ENCODE measurements at places on chromosomes 2 and 18.

DNA sequence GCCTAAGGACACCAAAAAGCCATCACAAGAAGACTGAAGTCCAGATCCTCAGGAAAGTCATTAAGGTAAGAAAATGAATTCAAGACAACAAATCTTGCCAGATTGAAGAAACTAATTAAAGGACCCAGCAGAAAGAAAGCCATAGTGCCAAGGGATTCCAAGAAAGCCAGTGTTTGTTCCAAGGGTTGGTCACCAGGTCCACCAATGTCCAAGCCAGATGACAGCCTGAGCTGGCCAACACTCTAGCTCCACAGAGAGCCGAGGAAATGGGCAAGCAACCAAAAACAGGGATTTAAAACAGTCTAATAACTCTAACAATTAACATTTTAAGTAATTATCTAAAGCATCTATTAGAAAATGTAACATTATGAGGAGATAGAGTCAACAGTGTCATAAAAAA, 49.2 kb downstream of the DNER start:
- DNase-seq = no peak

DNA sequence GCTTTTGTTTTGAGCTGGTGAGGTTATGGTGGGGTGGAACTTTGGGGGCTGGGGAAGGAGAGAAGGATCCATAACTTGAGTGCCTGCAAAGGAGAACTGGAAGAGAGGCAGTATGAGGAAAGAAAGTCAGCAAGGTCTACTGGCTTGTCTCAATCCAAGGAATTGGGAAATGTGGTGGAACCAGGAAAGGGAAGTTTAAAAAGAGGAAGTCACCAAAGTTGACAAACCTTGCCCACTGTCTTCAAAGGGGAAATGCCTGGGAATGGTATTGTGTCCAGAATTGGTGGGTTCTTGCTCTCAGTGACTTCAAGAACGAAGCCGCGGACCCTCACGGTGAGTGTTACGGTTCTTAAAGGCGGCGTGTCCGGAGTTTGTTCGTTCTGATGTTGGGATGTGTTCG, 304.1 kb upstream of the FAM98A start:
- no peak for DNase-seq

GRCh38 chr18:36454245-36454644, 156.7 kb downstream of the FHOD3 start:
- DNase-seq = no peak

- no peak for DNase-seq
Measured at GRCh38 chr2:26526589-26526988, 48.7 kb upstream of the OTOF start.

- no peak for DNase-seq
Measured at GRCh38 chr2:110205660-110206455, 1.0 kb upstream of the NPHP1 start.

- DNase-seq = no peak
Measured at GRCh38 chr2:68428746-68429145, 38.3 kb downstream of the FBXO48 start.

DNA sequence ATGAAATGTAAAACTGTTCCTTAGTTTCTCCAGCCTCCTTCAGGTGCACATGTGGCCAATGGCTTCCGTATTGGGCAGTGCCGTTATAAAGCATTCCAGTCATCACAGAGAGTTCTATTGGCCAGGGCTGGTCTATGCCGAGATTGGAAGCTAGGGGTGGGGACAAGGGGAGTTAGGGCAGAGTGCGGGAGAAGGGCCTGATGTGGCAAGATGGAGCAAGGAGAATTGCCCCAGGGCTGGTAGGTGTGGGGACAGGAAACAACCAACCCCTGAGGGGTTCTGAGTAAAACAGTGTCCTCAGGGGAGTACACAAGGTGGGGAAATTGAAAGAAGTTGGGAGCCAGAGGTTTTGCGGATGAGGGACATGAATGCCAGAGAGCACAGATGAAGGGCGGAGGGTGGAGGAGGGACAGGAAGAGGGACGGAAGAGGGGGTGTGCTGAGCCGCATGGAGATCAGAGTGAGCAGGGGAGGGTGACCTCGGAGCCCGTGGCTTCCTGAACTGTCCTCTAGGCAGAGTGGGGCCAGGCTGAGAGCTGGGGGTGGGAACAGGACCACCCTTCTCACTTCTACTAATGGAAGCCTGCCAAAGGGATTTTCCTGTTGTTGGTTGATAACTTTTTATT, 9.1 kb upstream of the ATP6V1C2 start:
- DNase-seq = no peak

DNA sequence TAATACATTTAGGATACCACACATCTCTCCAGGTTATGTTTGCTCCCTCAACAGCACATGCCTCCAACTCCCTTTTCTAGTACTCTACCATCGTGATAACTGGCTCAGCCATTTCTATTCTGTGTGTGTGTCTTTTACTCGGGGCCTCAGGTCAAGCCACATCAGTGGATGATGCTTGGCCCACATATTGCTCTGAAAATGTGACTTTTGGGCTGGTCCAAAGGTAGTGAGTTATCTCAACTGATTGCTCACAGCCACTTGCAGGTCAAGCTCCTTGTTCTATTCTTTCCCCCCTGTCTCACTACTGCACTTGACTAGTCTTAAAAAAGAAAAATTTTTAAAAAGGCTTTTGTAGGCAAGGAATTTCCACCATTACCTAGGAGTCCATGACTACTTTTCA, 5.5 kb downstream of the DSG4 start:
- no peak for DNase-seq

DNA sequence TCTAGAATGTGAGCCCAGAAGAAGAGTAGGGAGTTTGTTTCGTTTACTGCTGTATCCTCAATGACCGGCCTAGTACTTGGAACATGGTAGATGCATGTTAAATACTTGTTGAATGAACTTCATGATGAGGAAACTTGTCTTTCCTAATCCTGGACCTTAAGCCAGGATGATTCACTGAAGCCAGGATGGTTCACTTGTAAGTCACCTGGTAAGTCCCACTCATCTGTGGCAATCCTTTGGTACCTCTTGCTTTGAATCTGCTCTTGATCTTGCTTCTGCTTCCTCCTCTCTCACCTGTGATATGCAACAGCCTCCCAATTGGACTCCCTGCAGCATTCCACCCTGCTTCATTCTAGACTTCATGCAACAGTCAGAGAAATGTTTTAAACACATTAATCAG, 43.6 kb downstream of the QPCT start:
- no peak for DNase-seq

DNA sequence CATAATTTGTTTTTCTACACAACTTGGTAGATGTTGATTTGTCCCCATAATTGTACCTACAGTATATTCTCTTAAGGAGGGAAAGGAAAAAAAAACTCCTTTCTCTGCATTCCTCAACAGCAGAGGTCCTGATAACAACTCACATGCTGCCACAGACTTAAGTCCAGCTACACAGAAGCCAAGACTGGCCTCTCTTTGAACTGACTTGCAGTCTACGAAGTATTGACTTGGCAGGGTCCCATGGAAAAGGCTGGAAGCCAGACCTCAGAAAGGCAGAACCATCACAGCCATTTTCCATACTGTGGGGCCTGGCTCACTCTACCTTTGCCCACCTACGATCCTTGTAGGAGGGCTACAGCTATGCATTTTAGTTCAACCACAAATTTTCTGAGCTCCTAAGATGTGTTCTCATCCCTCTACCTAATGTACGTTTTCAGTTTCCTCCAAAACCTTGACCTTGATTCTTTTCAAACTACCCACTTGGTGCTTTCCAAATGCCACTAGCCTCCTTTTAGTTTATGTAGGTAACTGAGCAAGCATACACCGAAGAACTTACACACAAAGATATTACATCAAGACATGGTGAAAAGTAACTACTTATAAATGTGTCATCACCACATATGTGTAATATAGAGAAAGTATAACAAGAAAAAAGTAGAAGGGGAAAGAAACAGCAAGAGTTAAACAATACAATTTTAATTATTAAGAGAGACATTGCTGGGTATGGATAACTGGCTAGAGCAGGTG, 12.2 kb downstream of the LONRF2 start:
- no peak for DNase-seq

- DNase-seq = no peak
Measured at GRCh38 chr2:24875272-24875671, 44.8 kb downstream of the ADCY3 start.

DNA sequence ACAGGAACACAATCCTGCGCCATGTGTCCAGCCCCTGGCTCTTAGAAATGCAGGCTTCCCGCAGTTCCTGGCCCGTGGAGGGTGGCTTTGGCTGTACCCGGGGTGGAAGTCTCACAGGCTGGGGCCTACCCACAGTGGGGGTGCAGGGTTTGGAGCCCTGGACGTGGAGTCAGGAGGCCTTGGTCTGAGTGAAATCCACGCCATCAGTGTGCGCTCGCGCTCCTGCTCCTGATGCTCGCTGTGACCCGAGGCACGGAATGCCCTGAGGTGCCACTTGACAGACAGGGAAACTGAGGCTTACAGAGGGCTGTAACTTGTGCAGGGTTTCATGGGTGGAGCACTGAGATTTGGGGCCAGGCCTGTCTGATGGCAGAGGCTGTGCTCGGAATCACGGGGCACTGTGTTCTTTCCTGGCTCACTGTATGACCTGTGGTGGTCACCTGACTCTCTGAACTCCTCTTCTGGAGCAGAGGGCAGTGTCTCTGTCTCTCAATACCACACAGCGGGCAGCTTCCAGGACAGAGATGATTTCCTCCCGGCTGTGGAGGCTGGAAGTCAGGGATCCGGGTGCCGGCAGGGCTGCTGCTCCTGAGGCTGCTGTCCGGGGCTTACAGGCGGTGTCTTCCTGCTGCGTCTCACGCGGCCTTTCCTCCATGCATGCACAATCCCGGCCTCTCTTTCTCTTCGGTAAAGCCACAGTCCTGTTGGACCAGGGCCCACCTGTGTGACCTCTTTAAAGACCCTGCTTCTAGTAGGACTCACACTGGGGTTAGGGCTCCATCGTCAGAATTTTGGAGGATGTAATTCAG, 25.9 kb upstream of the ALLC start:
- DNase-seq = no peak

- no peak for DNase-seq
Measured at GRCh38 chr2:216339456-216340279, 32.6 kb downstream of the MARCHF4 start.

DNA sequence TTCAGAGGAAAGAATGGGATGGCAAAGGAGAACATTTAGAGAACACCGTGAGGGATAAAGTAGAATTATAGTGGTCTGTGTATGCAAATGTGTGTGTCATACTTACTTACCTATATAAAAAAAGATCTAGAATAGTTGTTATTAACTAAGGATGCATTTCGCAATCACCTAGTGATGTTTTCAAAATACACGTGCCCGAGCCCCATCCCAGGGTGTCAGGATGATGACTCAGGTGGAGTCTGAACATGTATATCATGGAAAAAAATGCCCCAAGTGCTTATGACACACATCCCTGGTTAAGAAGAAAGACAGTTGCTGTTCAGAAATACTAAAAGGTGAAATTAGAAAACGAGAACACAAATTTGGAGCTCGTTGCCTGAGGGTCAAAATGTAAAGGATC, 109.0 kb downstream of the CERS6 start:
- DNase-seq = no peak

DNA sequence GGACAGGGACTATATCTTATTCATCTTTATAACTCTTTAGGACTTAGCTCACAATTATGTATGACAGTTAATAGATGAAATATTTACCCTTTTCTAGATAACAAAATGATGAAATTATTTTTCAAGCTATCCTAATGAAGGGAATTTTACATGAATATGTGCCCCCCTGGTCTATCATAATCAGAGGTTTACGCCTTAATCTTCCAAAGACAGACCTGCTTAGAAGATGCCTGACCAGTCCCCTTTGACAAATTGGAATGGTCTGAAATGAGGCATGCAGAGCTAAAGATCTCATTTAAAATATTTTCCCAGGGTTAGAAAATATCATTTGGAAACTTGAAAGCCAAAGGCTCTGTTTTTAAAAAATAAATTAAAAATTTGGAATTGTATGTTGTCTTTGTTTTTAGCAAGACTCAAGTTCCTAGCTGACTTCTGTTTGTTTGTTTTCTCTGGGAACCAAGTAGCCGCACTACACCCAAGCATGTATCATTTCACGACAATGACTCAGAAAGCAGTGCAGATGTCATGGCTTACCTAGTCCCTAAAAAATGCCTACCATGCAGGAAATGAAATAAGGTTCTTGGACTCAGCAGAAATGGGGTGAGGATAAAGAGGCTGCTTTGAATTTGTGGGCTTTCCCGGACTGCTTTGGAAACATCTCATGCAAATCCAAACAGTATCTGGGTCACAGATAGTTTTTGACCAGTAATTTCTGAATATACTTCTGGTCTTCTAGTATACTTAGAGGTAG, 162.1 kb downstream of the ZEB2 start:
- no peak for DNase-seq

DNA sequence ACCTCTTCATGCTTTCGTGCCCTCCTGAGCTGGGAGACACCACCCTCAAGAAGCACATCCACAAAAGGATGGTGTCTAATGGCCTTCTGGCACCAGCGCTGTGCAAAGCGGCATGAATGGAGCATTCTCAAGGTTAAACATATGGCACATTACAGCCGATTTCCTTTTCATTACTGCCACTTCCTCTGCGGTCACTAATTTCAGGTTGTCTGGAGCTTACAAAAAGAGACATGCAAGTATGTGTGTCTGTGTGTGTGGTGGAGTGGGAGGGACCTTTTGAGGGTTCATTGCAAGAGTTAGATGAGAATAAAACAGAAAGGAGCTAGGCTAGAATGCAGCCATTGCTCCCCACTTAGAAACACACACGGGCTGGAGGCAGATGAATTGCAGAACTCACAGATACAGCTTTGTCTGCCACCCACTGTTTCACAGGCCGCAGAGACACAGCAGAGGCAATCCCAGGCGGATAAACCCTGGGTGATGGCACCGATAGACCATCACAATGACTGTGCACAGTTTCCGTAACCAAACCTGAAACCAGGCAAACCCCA, 76.0 kb downstream of the TGIF1 start:
- DNase-seq = peak; percentile 66

GRCh38 chr2:26455037-26455669, 22.8 kb downstream of the OTOF start:
- no peak for DNase-seq

DNA sequence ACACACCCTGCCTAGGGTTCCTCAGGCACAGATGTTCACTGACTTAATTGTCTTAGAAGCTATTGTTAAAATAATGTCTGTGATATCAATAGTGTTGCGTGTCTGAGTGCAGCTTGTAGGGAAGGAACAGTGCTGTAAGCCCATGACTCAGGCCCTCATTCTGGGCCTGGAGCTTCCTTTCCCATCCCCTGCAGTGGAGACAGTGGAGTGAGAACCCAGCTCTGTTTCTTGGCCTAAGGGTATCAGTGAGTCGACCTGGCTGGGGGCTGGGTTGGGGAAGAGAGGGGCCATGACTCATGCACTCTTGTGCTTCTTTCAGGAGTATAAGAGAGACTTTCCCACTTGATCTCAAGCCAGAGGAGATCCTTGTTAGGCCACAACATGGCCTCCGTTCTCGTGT, 106.8 kb downstream of the HRH4 start:
- DNase-seq = no peak

- no peak for DNase-seq
Measured at GRCh38 chr2:62545261-62545660, 39.3 kb upstream of the TMEM17 start.

Measured in central memory CD4-positive, alpha-beta T cell (primary cell).